ENCODE measurements at places on chromosomes 5 and 9.

GRCh38 chr9:129333617-129334104 is 155.6 kb upstream of the IER5L start:
- no peak for DNase-seq

DNA sequence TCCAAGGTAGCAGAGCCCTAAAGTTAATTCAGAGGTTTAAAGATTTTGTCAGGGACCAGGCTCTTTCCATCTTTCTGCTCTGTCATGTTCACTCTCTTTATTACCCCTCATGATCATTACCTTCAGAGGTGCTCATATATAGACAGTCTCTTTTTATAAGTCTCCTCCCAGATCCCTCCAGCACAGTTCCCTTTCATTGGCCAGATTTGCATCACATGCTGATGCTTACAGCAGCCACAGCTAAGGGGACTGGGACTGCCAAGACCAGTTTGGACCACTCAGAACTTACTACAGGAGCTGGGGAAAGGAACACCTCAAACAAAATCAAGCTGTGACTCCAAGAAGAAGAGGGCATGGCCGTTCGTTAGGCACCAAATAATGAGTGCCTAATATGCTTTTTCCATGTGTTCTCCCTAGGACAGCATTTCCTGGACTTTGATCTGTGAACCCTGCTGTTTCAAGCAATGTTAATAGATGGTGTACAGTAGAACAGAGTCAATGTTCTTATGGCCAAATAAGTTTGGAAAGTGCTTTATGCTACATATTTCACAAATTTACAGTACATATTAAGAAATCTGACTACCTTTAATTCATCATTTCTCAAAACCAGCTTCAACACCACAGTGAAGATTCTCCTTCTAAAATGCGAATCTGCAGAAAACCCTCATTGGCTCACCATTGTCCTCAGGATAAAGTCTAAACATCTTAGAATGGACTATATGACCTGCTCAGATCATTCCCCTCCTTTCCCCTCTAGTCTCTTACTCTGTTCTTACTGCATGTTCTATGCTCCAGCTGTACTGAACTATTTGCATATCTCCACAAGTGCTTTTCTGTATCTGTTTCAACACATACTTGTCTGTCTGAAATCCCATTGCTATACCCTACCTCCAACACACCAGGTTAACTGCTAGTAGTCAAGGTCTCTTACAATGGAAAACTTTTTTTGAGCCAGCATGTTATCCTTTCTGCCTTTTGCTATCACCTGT is 3.4 kb downstream of the C5orf58 start:
- DNase-seq, result no peak

DNA sequence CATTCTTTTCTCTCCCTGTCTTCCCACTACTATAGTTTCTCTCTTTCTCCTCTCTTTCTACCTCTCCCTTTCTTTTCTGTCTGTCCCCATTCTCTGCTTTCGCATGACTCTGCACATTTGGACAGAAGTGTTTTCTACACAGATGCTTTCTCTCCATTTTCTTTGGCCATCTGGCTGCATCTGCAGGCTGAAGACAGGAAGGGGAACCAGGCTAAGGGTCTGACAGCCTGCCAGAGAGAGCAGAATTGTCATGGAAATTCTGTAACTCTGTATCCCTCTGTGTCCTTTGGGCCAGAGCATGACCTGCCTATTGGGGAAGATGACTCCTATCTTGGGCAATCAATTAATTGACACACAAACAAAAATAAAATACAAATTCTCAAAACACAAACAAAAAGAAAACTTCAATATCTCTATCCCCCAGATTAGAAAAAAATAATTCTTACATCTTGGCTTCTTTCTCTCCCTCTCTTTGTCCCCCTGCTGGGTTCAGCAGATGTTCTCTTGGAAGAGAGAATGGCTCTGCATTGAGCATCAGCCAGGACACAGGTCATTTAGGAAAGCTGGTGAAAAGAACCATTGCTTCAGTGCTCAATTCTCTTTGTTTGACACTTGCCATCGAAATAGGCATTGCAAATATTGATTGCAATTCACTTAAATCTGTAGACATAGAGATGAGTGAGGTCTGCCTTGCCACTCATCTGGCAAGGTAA is 415.9 kb upstream of the KLF4 start:
- no peak for DNase-seq

- no peak for DNase-seq
Observed at GRCh38 chr9:123370526-123371227, 14.7 kb downstream of the CRB2 start.

- no peak for DNase-seq
Observed at GRCh38 chr9:87751423-87751822, 25.5 kb downstream of the CTSL start.

DNA sequence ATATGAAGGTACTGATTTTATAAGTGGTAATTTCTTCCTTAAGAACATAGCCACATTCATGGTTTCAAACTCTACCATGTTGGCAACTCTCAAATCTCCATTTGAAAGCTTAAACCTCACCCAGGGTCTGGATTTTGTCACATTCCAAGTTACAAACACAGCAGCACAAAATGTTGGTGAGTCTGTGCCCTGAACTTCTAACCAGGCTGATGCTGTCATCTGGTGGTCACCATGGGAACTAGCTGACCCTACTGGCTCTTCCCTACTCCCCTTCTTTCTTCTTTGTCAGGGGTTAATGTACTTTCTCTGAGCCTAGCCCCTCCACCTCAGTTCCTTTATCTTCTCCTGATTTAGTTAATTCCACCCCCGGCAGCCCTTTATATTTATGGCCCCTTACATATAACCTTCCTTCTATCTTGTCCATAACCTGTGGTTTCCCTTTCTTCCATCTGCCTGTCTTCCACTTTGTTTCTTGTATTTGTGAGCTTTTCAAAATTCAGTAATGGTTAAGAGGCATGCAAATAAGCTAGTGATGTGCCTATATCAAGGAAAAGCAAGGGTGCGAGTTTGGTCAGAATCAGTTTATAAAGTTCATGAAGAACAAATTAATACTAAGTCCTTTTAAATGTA is 35.9 kb downstream of the TGFBR1 start:
- DNase-seq, result no peak

- no peak for DNase-seq
Observed at GRCh38 chr5:133199417-133200178, 147.8 kb downstream of the HSPA4 start.

DNA sequence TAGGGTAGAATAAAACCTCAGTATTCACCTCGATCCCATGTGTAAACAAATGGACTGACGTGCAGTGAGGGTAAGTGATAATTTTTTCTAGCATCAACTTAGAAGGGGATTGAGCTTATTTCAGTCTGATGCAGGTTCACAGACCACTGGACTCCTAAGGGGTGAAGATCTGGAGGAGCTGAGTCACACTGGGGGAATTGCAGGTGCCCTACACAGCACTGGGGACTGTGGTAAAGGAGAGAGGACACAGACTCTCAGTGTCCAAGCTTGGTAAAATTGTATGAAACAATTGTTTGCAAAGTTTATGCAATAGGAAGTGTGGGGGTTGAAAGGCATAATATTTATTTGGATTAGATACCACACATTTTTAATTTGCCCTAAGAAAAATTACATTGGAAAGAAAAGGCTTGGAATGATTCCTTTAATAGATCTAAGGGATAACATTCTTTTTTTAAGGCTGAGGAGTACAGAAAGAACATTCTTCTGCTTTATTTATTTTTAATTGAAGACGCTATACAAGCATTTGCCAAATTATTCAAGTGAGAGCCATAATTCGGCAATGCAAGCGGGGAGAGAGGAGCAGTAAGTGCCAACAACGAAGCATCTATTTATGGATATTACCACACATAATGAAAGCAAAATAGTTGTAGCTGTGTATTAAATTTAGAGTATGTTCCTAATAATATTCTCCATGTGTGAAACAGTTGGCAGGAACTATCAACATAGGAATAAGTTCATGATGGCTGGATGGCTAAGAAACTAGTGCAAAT is 766.9 kb upstream of the ADAMTS16 start:
- DNase-seq, result no peak

DNA sequence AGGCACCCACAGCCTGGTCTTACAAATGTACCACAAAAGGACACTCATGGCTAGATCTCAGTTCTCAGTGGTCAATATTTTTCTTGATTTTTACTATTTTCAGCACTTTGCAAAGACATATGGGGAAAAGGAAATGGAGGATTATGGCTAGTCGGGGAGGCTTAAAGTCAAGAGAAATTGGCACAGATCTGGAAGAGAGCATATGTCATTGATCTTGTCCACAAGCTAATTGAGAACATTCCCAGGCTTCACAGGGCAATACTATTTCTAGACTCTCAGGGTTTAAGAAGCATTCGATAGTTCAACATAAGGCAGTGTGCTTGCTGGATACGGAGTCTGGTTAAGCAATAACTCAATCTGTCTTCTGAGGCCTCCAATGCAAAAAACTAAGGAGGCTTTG is 285.8 kb downstream of the ZNF608 start:
- no peak for DNase-seq

DNA sequence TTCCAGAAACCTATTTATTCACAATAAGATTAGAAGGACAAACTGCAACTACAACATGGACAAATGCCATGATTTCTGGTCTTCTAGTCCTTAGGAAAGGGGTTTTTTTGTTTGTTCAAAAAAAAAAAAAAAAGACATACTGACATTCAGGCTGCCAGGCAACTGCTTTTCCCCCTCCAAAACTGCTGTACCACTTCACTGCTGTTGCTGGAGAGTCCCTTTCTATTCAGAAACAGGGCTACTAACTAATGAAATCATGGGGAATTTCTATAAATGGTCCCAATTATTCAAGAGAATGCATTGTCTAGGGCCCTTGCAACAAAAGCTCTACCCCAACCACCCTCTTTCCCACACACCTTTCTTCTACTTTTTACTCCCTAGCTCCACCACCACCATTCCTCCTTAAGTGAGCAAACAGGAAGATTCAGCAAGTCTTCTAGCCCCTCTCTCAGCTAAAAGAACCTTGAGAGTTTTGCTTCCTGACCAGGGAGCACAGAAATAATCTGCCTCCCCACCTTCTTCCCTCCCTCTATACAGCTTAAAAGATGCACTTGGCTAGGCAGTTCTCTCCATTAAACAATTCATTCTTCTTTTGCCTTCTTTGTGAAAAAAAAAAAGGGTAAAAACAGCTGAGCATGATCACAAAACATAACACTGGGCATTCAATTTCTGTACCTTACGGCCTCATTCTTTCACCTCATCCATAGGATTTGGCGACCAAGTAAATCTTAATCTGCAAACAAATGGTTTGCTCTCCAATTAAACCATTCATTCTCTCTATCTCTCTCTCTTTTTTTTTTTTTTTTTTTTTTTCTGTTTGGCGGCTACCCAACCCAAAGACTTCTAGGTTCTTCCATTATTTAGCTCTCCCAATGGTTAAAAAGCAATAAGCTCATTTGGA is 13.8 kb downstream of the ZNF608 start:
- no peak for DNase-seq

GRCh38 chr5:71652803-71653543 is 65.8 kb downstream of the MCCC2 start:
- peak; percentile 4 for DNase-seq

DNA sequence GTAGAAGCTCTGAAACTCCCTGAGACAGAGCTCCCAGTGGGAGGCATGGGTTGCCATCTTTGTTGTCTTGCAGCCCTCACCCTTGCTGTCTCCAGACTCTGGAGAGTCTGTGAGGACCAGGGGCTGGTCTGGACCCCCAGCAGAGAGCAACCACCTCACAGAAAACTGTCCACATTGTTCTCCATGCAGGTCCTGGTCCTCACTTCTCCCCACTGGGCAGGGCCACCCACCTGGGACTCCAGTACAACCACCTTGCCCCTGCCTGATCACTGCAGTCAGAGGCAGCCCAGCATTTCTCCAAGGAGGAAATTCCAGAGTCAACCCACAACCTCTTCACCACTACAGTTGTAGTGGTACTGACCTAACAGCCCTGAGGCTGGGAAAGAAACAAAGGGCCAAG is 285.6 kb upstream of the RPS23 start:
- no peak for DNase-seq

DNA sequence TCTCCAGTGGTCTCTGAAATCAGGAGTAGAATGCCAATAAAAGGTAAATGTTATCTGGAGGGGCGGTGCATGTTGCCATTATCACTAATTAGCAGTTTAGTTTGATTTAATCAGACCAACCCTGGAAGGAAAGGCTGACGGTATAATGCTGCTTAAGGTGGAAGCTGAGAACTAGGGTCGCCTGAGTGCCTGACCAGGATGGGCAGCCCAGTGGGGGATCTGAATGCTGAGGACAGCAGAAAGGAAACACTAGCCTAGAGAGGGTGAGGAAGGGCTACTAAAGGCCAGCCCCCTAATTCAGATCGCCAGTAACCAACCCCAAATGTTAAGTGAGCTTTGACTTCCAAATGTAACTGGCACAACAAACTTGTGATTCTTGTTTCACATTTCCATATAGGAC is 172.2 kb downstream of the APBA1 start:
- no peak for DNase-seq

- peak; percentile 72 for DNase-seq
Observed at GRCh38 chr5:14806456-14806855, 65.1 kb downstream of the ANKH start.

DNA sequence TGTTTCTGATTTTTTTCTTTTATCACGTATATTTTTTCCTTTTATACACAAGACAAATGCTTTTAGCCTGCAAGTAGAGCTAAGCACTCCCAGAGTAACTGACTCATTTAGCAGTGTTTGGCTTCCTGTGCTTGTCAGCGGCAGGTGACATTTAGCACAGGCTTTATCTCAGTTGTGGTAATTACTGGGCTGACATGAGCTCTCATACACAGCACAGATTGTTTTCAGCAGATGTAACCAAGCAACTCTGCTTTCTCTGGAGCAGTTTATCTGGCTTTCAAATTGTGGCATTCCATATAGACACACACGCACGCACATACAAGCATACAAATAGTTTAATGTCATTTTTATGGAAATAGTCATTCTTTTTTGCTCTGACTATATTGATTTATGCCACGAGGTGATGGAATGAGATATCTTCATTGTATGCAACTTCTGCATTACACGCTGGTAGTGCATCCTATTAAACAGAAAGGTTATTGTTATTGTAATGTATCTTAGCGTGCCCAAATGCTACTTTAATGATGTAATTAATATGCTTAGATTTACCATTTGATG is 379.0 kb upstream of the GRAMD2B start:
- DNase-seq, result peak; percentile 24

DNA sequence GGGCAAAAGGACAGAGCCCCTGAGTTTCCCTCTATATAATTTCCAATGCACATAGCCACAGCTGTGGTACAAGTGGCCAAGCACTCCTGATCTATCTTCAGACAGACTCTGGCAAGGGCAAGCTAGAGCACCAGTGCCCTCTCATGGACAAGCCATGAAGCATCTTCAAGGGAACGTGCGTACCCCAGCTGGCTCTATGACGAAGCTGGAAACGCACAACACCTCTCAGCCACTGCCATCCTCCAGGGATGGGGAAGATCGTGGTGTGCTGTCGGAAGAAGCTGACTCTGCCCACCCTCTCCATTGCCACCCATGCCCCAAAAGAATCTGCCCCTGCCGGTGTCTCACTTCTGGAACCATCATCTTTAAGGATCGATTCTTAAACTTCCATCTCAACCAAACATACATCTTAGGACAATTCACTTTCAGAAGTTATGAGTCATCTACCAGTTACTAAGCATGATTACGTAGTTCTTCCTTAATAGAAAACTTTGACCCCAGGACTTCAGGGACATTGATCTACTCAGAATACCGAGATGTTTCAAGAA is 482.9 kb downstream of the AGTPBP1 start:
- DNase-seq, result peak; percentile 19

All from AG04449 (cell line).